ENCODE measurements at places on chromosomes 5 and 9. TPM values are rescaled to one million over a fixed set of nuclear protein-coding genes. Genes with fewer than 3 reads are reported as not detected.

Gene PCDHB15
- total RNA-seq: 21.3 TPM

DNA sequence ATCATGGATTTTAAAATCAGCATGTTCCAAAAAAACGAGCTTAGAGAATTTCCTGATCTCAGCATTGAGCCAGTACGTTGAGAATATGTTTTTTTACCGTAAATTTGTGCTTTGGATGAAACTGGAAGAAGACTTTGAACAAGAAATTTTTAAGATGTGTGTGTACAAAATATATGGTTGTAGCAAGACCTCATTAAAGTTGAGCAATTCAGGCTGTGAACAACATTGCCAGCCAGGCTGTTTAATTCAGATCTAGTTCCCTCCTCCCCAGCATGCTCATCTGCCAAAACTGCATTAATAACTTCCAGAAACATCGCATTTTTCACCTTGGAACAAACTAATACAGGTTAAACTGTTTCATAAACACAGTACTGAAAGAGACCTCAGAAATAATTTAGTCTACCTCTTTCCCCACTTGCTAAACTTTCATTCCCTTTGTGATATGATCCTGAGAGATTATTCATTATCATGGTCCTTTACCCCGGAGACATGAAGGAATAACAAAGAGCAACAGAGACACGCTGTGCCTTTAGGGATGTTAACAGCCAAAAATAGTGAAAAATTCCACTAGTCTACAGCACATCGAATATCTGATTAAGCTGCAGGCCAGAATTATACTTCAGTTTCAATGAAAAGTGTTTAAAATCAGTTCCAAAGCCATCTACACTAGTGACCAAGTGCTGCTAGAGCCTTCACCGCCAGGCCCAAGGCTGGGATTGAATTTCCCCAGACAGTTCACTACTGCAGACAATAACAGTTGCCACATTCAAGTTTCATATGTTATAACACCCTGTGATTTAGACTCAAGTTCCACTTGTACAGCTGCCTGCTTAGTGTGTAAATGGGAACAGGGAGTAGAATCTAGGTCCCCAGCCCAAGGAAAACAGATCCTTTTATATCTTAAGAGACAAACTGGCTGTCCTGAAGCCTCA, 89.6 kb downstream of the EFNA5 start:
- peak; percentile 79 for DNase-seq

Gene NACC2
- total RNA-seq: 12.2 TPM

DNA sequence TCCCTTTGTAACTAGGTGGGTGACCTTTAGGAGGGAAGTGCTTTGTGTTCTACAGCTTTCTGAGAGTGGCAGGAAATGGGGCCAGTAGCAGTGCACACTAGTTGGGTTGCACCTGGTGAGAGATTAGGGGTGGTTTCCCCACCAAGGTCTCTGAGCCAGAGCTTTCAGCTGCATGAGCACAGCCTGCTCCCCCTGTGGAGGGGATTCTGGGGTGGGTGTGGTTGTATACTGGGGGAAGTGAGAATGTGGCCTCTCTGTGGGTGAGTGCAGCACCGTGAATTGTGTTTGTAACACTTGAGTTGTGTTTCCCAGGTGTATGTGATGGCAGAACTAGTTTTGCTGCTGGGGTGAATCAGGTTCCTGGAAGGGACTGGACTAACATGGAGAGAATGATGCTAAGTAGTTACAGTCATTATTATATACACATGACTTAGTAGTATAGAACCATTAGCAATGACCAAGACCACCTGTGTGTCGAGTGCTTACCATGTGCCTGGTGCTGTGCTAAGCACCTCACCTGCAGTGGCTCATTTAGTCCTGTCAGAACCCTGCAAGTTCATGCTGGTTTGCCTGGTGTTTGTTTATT, 11.8 kb upstream of the CXXC5 start:
- DNase-seq: no peak

- DNase-seq: peak; percentile 79
These were observed 37.4 kb downstream of the PIK3R1 start for GRCh38 chr5:68252673-68253623.

Measured in cardiac muscle cell (in vitro differentiated cells and primary cell).